ENCODE measurements at places on chromosomes 6 and 20. TPM values are rescaled to one million over a fixed set of nuclear protein-coding genes. Genes with fewer than 3 reads are reported as not detected.

Gene SLC35D3
- total RNA-seq, result 0.09 TPM

Gene HUS1B
- 1.2 TPM for total RNA-seq

Gene RBL1
- 9.5 TPM for total RNA-seq

Gene HRH3
- total RNA-seq, result not detected

Gene EEF1A2
- total RNA-seq, result 1.9 TPM

Gene NR2E1
- not detected for total RNA-seq

Gene TGM6
- not detected for total RNA-seq

GRCh38 chr6:78489874-78490273 lies 377.5 kb upstream of the IRAK1BP1 start:
- no peaks in the 10 kb centered on the region for H3K36me3 ChIP-seq
- H3K27ac ChIP-seq, result no peak overlapping the region
- DNase-seq, result peak; percentile 1
- no peak overlapping the region for H3K4me3 ChIP-seq

DNA sequence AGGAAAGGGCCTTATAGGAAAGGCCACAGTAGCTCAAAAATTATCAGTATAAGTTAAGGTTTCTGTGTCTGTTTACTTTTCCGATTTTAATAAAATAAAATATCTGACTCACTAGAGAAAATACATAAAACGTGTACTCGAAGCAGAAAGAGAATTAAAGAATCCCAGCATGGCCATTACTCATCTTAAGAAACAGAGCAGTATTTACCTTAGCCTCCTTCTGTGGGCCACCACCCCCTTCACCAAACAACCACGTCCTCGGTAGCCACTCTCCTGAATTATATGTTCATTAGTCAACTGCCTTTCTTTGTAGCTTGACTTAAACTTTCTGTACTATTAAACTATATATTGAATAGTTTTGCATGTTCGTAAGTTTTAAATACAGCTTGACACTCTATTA lies 72.2 kb upstream of the SPTLC3 start:
- H3K4me3 ChIP-seq, result no peak overlapping the region
- no peak overlapping the region for H3K27ac ChIP-seq
- no peaks in the 10 kb centered on the region for H3K36me3 ChIP-seq
- no peak for DNase-seq
- no peaks in the 10 kb centered on the region for H3K27me3 ChIP-seq

Gene MAP1LC3A
- total RNA-seq, result 30.7 TPM

DNA sequence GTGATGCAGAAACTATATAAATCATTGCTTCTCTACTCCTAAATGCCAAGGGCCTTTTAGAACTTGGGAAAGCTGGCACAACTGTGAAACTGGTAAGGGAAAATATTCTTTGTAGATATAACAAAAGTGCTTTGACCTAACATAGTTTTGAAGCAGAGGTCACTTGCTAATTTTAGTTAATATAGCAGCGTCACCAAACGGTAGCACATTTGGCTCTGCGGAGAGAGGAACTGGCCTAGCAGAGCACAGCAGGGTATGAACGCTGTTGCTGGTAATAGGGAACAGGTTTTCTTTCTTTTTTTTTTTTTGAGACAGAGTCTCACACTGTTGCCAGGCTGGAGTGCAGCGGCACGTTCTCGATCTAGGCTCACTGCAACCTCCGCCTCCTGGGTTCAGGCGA lies 67.4 kb downstream of the ECT2L start:
- no peak for DNase-seq
- H3K4me3 ChIP-seq, result no peak overlapping the region
- H3K4me1 ChIP-seq, result no peaks in the 10 kb centered on the region
- no peaks in the 10 kb centered on the region for H3K27me3 ChIP-seq
- H3K36me3 ChIP-seq, result no peaks in the 10 kb centered on the region

Gene SLC22A7
- total RNA-seq, result not detected

- H3K4me3 ChIP-seq, result no peak overlapping the region
- no peaks in the 10 kb centered on the region for H3K4me1 ChIP-seq
- H3K36me3 ChIP-seq, result no peaks in the 10 kb centered on the region
- DNase-seq, result no peak
These were observed 364.3 kb upstream of the PTCHD4 start for GRCh38 chr6:48475275-48475674.

Gene GHRH
- not detected for total RNA-seq

- H3K4me1 ChIP-seq, result peaks cover 3% of the 10 kb centered on the region
- H3K27me3 ChIP-seq, result peaks cover 15% of the 10 kb centered on the region
- no peak for DNase-seq
- no peaks in the 10 kb centered on the region for H3K36me3 ChIP-seq
- H3K4me3 ChIP-seq, result no peak overlapping the region
These were observed 92.4 kb downstream of the TMEM242 start for GRCh38 chr6:157230910-157231309.

- H3K27me3 ChIP-seq, result no peaks in the 10 kb centered on the region
- no peak overlapping the region for H3K4me3 ChIP-seq
- no peaks in the 10 kb centered on the region for H3K4me1 ChIP-seq
- H3K36me3 ChIP-seq, result no peaks in the 10 kb centered on the region
- DNase-seq, result no peak
These were observed 682.1 kb upstream of the ADGRB3 start for GRCh38 chr6:67952948-67953347.

Gene VARS2
- 32.2 TPM for total RNA-seq

DNA sequence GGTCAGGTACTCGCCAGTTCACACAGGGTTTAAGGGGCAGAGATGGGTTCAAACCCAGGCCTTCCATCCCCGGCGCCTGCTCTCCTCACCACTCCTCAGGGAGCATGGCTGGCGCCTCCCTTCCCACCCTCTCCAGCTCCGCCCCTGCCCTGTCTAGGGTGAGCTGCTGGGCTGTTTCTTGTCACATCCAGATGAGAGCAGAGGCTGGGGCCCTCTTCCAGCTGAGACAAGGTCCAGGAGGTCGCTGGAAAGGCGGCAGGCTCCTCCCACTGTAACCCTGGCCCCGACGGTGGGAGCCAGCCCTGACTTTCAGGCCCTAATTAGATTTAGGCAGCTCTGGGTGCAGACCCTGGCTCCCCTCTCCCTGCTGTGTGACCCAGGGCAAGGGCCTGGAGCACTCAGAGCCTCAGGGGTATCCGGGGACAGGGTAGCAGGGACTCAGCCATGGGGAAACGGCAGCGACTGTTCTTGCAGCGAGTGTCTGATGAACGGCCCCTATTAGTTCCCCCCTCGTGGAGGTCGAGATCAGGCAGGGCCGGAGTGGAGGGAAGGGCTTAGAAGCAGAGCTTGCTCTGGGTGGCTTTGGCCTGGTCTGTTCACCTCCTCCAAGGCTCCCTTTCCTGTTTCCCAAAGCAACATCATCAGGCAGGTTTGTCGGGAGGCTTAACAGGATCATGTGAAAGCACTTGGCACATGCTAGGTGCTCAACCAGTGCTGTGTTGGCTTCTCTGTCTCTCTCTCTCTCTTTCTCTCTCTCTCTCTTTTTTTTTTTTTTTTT lies 33.4 kb downstream of the SNAI1 start:
- no peak overlapping the region for H3K27ac ChIP-seq
- peaks cover 1% of the 10 kb centered on the region for H3K4me1 ChIP-seq
- no peaks in the 10 kb centered on the region for H3K36me3 ChIP-seq
- peak; percentile 84 for DNase-seq

DNA sequence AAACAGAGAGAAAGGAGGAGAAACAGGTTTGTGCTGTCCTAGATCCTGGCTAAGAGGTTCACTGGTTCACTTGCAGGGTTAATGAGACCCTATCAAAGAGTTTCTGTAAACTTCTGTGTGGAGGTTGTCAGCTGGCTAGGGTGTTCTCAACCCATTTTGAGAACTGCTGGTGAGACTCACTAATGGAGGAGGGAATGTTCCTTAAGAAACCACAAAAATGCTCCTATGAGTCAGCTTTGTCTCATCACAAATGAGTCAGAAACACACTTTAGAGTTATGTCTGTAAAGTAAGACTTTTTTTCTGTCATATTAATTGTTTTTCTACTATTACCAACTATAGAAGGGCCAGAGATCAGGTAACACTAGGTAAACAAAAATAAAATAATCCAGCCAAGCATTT lies 884.4 kb downstream of the PHF3 start:
- H3K4me3 ChIP-seq, result no peak overlapping the region
- DNase-seq, result no peak
- H3K36me3 ChIP-seq, result no peaks in the 10 kb centered on the region

DNA sequence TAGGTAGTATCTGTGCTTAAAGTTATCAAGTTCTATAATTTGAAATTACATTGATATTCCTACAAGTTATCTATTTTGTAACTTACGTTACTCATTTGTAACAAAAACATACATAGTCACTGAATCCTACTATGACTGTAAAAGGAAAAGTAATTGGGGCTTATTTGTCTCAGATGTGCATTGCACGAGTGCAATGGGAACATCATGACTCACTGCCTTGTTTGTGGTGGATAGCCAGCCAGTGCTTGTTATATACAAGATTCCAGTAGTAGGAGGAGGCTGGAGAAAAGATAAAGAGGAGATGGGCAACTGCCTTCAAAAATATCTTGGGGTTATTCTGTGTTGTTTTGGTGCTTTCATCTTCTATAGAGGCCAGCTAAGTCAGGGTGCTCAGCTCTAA lies 164.1 kb downstream of the RNF144B start:
- no peaks in the 10 kb centered on the region for H3K4me1 ChIP-seq
- no peaks in the 10 kb centered on the region for H3K36me3 ChIP-seq
- H3K27ac ChIP-seq, result no peak overlapping the region
- H3K4me3 ChIP-seq, result no peak overlapping the region

- no peak for DNase-seq
- no peak overlapping the region for H3K27ac ChIP-seq
- no peaks in the 10 kb centered on the region for H3K36me3 ChIP-seq
These were observed 72.2 kb upstream of the EEF1E1 start for GRCh38 chr6:8174571-8174970.

DNA sequence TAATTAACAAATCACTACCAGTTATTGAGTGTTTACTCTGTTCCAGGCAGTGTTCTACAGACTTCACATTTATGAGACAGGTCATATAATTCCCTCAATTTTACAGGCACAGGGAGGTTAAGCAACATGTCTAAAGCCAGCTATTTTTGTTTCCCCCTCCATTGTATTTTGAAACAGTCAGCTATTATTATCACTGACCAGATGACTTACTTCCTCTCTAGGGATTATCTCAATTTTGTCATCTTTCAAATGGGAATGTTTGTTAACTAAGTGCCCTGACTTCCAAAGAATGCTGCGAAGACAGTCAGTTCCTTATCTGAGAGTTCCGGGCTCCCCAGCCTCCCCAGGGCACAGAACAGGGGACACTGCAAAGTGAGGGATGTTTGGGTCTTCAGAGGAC lies 5.6 kb upstream of the CNPY3 start:
- H3K4me3 ChIP-seq, result no peak overlapping the region
- H3K4me1 ChIP-seq, result no peaks in the 10 kb centered on the region
- no peaks in the 10 kb centered on the region for H3K36me3 ChIP-seq
- H3K27me3 ChIP-seq, result no peaks in the 10 kb centered on the region
- DNase-seq, result no peak
- peak overlapping the region; percentile 53 for H3K27ac ChIP-seq

DNA sequence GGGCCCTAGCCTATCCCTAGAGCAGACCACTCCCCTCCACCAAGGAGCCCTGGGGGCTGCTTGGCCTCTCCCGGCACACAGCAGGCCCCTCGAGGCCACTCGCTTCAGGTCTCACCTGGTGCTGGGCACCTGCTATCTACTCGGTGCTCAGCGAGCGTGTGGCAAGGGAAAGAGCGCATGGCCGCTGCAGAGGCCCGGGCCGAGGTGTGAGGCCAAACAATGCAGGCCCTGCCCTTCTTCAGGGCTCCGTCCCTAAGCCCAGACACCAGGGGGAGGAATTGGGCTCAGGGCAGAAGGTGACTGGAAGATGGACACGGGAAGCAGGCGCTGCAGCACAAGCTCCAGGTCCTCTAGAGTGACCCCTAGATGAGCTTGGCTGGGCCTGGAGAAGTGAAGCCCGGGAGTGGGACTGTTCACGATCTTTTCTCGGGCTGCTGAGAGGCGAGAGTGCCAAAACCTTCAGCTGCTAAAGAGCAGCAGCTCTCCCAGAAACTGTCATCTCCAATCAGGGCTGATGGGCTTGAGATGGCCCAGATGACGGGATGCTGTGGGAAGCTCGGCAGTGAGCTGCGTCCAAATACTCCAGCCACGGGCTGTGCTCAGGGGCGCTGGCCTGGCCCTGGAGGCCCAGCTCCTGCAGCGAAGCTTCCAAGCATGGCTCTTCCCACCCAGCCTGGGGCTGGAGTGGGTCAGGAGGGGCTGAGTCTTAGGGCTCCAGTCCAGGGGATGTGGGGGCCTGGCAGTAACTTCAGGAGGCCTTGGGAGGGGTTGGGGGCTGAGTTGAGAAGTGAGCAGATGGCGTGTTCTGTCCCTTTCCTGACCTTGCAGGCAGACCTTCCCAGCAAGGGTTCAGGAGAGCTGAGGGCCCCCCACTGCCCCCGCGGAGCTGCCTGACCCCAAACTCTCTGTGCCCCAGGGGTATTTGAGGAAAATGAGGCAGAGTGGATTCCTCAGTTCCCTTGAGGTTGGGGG lies 43.7 kb downstream of the APCDD1L start:
- no peaks in the 10 kb centered on the region for H3K4me1 ChIP-seq
- H3K36me3 ChIP-seq, result no peaks in the 10 kb centered on the region
- DNase-seq, result peak; percentile 98
- no peak overlapping the region for H3K27ac ChIP-seq
- no peaks in the 10 kb centered on the region for H3K27me3 ChIP-seq
- no peak overlapping the region for H3K4me3 ChIP-seq
